ENCODE measurements at places on chromosomes 5 and 9.

DNA sequence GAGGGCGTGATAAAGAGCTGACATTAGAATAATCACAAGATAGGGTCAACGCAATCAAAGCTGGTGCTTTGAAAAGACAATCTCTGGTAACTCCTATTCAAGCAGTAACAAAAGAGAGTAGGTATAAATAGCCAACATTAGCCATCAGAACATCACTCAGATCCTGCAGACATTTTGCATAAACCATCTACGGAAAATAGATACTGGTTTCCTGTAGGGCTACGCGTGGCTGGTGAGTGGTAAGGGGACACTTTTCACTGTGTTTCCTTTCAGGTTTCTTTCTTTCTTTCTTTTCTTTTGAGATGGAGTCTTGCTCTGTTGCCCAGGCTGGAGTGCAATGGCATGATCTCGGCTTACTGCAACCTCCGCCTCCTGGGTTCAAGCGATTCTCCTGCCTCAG, 22.3 kb downstream of the TTF1 start:
- no peaks in the 10 kb centered on the region for H3K27me3 ChIP-seq
- no peak overlapping the region for H3K4me3 ChIP-seq
- peaks cover 22% of the 10 kb centered on the region for H3K4me1 ChIP-seq
- H3K27ac ChIP-seq: peak overlapping the region; percentile 42
- H3K36me3 ChIP-seq: peaks cover 67% of the 10 kb centered on the region

DNA sequence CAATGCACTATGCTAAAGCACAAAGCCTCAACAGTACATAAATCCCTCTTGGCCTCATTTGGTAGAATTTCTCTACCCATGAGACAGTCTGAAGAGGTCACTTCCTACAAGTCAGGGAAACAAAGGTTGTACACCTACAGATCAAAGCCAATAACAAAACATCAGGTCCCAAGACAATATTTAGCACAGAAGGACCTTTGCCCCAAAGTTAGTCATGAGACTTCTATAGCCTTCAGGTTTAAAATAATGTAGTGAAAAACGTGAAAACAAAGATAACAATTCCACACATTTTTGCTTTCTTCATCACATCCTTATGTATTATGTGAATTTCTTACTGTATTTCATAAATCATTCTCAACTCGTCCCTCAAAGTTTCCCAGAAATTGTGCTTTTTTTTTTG, 15.8 kb downstream of the AFF4 start:
- no peak overlapping the region for H3K4me3 ChIP-seq
- no peak for DNase-seq
- peaks cover 18% of the 10 kb centered on the region for H3K36me3 ChIP-seq
- no peaks in the 10 kb centered on the region for H3K27me3 ChIP-seq

DNA sequence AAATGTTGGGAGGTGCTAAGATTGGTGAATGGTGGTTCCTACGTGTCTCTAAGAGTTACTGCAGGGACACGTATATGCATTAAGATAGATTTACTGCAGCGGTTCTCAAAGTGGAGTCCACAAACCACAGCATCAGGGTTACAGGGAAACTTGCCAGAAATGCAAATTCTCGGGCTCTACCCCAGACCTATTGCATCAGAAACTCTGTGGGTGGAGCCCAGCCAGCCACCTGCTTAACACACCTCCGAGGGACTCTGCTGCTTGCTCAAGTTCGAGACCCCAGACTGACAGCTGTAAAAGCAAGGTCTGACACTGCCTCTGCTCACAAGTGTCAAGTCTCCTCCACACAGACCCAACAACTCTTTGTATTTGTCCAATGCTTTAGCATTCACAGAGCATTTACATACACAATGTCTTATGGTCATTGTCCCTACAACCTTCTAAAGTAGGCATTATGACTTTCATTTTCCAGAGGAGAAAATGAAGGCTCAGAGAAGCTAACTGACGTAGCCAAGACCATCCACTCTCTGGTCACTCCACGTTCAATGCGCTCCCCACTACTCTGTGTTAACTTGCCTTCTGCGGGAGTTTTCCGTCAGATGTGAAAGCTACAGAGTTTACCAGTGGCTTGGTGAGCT, 48.8 kb downstream of the HSD17B3 start:
- H3K36me3 ChIP-seq: no peaks in the 10 kb centered on the region
- no peak for DNase-seq
- H3K4me1 ChIP-seq: peaks cover 4% of the 10 kb centered on the region

- no peak overlapping the region for H3K27ac ChIP-seq
- peaks cover 8% of the 10 kb centered on the region for H3K27me3 ChIP-seq
- H3K36me3 ChIP-seq: no peaks in the 10 kb centered on the region
- no peak overlapping the region for H3K4me3 ChIP-seq
Measured at GRCh38 chr5:90899014-90899604, 340.5 kb downstream of the ADGRV1 start.

DNA sequence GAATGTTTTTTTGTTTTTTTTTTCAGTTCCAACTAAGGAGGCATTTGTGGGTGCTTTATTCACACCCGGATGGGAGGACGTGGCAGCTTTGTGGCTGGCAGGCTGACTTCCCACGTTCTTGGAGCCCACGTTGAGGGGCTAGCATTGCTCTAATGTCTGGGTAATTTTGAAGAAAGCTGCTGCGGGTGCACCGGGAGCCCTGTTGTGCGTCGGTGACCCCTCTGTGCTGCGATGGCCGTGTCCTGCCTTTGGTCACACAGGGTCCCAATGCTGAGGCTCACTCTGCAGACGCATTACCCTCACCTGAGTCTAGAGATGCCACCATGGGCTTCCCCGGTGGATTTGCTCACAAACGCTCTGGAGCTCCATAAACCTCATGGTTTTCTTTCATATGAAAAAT, 34.2 kb downstream of the NDUFS6 start:
- DNase-seq: no peak
- H3K4me3 ChIP-seq: no peak overlapping the region
- H3K27ac ChIP-seq: no peak overlapping the region
- H3K27me3 ChIP-seq: peaks cover 12% of the 10 kb centered on the region

DNA sequence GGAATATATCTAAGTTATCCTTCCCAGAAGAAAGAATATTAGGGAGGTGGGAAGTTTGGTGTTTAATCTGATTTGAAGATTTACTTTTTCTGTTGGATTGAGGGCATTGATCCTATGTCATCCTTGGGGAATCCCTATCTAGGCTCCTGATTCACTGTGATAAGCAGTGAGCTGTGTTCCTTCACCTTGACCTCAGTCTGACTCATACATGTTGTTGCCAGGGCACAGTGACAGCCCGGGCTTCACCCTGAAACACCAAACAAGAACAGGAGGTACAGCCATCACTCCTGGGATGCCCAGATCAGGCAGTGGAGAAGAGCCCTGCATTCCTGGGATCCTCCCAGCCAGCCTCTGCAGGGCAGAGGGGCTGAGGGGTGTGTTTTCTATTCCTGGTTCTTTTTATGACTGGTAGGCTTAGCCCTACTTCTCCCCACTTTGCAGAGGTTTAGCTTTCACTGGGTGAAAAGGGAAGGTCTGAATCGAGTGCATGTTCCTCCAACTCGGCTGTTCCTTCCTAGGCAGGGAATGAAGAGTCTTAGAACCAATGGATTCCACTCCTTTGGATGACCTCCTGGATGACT, 3.1 kb upstream of the FAM53C start:
- H3K4me3 ChIP-seq: no peak overlapping the region
- no peak overlapping the region for H3K27ac ChIP-seq
- H3K36me3 ChIP-seq: no peaks in the 10 kb centered on the region
- no peaks in the 10 kb centered on the region for H3K27me3 ChIP-seq

DNA sequence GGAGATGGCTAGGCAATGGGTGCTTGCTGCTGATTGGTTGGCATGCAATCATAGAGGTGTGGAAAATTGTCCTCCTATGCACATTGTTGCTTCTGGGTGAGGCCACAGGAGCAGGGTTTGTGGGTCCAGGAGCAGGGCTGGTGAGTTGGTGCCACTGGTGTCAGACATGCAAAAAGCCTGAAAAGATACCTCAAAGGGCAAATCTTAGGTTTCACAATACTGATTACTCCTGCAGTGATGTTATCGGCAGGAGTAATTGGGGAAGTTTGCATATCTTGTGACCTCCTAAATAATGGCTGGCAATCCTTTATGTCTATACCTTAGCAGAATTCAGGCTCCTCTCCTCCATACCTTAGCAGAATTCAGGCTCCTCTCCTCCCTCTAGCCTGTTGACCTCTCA, 25.2 kb downstream of the SLC25A48 start:
- no peaks in the 10 kb centered on the region for H3K27me3 ChIP-seq
- no peak for DNase-seq
- H3K27ac ChIP-seq: no peak overlapping the region

Measured in activated CD4-positive, alpha-beta T cell treated with anti-CD3 and anti-CD28 coated beads, Interleukin-2, amount 10 ng/mL, durations not matched to agents 24 days and 14 days (primary cell).